Fibroblast of skin of left quadriceps (primary cell): ENCODE measurements at places on chromosomes 4 and X.

DNA sequence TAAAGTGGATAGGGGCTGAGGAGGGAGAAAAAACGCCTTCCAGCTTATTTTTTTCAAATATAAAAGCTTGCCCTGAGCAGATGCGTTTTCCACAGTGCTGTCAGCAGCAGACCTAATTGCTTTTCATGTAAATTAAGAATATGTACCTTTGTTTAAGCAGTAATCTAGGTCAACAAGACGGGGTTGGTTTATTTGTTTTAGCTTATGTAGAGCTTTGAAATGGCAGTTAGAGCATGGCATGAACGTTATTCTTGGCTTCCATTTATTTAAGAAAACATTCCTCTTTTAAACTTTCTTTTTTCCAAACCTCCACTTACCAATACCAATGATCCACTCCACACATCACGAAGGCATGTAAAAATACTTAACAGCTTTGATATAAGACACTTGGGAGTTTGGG lies 220.3 kb upstream of the TENM3 start:
- no peak for DNase-seq

DNA sequence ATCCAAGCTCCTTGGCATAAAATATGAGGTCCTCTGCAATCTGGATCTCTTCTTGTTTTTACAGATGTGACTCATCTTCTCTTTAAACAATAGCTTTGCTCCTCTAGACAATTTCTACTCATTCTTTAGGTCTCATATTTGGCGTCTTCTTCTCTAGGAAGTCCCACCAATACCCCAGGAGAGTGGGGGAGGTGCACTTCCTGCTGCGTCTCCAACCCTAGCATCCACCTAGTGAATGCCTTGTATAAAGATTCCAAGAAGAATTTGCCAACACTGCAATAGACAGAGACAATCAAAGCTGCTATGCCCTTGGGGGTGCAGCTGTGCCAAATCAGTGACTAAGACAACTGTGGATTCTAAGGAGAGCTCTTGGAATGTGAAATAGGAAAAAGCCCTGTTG lies 45.7 kb upstream of the SLC10A7 start:
- no peak for DNase-seq

DNA sequence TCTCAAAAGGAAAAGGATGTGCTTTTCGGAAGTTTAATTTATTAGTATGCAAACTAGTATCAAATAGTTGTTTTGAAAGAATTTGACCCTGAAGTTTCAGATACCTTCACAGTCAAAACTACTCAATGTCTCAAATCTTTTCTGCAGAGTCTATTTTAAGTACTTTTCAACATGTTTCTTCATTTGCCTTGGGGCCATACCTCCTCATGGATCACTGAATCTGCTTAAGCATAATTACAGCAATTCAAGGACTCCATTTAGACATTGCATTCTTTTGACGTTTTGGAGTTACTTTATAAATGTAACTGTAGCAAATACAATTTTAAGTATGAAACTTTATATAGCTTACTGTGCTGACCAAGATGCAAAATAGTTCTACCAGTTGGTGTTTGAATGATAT lies 25.5 kb downstream of the PALLD start:
- no peak for DNase-seq

DNA sequence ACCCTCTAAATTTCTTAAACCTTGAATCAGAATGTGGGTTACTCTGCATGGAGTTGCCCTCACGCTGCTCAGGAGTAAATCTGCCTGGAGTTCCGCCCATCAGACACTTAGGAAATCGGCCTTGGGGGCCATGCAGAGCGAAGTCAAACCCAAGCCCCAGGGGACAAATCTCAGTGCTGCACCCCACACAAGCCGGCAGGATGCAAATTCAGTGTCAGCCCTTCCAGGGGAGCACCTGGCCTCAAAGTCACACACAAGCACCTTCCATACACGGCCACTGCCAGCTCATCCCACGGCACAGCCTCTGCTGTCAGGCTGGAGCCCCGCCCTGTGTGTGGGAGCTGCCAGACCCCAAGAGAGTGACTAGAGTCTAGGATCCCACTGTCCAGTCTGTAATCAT lies 27.4 kb downstream of the RNF212 start:
- no peak for DNase-seq
